ENCODE measurements at places on chromosomes 5 and 9. TPM values are rescaled to one million over a fixed set of nuclear protein-coding genes. Genes with fewer than 3 reads are reported as not detected.

DNA sequence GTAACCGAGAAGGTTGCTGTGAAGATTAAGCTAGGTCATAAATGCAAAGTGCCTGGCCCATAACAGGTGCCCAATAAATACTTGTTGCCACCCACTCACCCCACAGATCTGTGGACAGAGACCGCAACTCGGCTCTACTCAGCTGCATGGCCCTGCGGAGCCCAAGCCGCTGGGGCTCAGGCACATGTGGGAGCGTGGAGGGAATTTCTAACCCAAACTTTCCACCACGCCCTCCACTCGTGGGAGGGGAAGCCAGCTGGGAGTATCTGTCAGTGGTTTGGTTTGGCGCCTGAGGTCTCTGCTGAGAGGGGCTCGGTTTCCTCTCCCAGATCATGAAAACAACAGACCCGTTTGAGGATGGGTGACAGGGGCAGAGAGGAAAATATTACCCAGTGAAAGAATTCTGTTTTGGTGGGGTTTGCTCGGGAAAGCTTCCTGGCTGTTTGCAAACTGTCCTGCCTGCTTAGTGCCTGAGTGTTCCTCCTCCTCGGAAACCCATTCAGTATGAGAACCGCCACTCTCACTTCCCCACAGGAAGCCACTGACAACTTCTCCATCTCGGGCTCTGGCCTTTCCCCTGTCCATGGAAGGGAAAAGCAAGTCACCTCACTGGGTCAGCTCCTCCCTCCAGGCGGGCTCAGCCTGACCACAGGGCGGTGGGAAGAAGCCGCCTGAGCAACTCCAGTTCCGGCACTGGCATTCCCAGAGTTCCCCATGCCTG is 60.1 kb downstream of the RGS3 start:
- no peak for DNase-seq

DNA sequence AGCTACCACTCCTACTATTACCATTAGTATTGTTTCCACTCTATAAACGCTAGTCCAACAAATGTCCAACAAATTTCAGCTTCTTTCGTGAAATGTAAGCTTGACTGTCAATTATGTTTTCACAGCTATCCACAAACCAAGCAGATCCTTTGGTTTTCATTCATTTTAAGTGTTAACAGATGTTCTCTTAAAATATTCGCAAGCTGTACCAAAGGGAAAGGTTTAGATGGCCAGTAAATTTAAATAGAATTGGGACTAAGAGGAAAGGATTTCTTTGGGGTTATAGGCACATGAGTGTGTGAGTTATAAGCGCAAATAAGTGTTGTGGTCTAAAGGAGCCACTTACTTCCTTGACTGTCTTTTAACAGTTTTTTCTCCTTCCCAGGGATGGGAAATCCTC is 136.8 kb upstream of the ADRA1B start:
- no peak for DNase-seq

DNA sequence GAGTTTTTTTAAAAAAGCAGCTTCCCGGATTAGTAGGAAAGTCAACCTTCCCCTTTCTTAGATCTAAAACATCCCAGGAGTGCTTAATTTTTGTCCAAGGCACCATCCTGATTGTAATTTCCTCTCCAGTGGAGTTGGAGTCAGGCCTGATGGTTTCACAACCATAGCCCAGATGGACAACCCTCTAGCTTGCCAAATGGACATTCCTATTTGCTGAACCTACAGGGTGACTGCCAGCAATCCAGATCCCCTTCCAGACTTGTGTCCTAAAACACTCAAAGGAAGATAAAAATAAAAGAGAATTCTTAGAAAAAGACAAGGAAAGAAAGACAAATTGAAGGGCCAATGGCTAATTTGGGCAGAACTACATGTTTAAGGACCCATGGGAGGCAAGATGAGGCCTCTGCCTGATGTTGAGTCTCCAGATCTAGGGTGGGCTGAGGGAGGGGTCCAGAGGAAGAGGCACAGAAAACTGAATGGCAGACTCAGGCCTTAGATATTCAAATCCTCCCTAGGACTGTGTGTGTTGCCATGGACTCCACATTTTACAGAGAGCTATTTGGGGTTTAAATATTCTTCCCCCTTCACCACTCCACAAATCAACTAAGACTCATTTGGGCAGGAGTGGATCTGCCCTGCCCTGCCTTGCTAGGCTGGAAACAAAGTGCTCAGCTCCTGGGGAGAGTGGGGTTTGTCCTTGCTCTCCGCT is 38.5 kb upstream of the SLC44A1 start:
- peak; percentile 98 for DNase-seq

GRCh38 chr5:68845131-68845530 is 248.7 kb upstream of the SLC30A5 start:
- no peak for DNase-seq

DNA sequence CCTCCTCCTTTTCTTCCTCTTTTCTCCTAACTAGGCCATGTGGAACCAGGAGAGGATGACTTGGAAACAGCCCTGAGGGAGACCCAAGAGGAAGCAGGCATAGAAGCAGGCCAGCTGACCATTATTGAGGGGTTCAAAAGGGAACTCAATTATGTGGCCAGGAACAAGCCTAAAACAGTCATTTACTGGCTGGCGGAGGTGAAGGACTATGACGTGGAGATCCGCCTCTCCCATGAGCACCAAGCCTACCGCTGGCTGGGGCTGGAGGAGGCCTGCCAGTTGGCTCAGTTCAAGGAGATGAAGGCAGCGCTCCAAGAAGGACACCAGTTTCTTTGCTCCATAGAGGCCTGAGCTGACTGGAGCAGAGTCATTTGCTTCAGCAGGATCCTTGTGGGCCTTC is 13.7 kb downstream of the NUDT2 start:
- peak; percentile 78 for DNase-seq

GRCh38 chr5:43573058-43573457 is 16.2 kb upstream of the PAIP1 start:
- no peak for DNase-seq

GRCh38 chr9:70883056-70883455 is 238.4 kb downstream of the TRPM3 start:
- no peak for DNase-seq

GRCh38 chr9:5895782-5896181 is 5.1 kb downstream of the MLANA start:
- DNase-seq = no peak

GRCh38 chr5:67378256-67378655 is 181.7 kb upstream of the CD180 start:
- peak; percentile 29 for DNase-seq

NPM1 gene
- 2,570 TPM for total RNA-seq

GTF2H2 gene
- total RNA-seq = 43.3 TPM

AQP7 gene
- total RNA-seq = 0.17 TPM

OTP gene
- not detected for total RNA-seq

ITGA2 gene
- total RNA-seq = not detected

Data from G401 (cell line).